Body of pancreas (tissue), 4 donors: ENCODE measurements at places on chromosomes 13 and 19.

DNA sequence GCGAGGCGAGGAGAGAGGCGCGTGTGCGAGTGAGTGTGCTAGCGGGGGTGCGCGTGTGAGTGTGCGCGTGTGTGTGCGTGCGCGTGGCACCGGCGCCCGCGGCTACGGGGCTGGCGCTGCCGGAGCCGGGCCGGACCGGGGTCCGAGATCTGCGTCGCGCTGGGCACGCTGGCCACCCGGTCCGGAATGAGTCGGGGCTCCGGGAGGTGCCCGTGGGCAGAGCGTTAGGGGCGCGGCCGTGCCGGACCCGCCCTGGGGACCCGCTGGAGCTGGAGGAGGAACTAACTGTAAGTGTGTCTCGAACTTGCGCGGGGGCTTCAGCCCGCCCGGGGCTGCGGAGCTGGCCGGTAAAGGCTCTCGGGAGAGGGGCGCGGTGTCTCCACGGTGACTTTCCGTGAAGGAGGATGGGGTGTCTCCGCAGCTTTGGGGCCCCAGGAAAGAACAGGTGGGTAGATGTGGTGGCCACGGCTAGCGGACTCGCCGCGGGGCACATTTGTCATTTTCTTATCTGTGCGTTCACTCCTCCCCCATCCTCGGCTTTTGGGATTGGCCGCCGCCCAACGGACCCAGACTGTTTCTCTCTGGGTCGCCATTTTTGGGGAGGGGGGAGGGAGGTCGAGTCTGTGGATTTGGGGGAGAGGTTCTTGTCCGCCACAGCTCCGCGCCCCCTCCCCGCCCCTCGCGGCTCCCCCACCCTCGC, 10.1 kb upstream of the SOX1 start:
- DNase-seq, result no peak

DNA sequence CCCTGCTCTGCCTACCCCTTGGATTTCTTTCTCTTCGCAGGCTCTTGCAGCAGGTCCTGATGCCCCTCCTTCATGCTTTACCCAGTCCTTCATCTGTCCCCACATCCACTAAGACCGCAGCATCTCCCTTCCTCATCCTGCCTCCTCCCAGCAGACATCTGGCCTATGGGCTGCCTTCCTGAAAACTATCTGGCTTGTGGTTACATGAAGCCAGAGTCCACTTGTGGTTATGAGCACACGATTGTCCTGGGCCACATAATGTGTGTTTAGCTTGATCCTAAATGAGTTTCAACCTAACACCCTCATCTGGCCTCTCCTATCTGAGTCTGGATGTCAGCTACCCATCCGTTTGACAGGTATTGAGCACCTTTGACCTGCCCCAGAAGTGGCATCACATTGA, 5.5 kb upstream of the ZNF175 start:
- no peak for DNase-seq

DNA sequence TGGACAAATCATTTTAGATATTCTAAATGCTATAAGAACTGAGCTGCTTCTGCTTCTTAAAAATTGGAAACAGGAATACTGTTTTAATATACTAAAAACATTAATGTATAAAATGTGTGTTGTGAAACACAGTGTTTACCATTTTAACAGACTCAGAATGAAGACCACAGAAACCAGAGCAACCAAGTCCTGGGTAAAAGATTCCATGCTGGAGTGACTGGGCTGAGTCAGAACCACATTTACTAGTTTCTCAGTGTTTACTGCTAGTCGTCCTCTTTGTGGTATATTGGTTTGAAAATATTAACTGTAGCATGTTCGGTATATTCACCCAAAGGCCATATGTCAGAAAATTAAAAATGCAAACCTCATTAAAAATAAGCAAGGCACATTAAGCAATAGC, 31.9 kb downstream of the ANKRD10 start:
- DNase-seq, result no peak

DNA sequence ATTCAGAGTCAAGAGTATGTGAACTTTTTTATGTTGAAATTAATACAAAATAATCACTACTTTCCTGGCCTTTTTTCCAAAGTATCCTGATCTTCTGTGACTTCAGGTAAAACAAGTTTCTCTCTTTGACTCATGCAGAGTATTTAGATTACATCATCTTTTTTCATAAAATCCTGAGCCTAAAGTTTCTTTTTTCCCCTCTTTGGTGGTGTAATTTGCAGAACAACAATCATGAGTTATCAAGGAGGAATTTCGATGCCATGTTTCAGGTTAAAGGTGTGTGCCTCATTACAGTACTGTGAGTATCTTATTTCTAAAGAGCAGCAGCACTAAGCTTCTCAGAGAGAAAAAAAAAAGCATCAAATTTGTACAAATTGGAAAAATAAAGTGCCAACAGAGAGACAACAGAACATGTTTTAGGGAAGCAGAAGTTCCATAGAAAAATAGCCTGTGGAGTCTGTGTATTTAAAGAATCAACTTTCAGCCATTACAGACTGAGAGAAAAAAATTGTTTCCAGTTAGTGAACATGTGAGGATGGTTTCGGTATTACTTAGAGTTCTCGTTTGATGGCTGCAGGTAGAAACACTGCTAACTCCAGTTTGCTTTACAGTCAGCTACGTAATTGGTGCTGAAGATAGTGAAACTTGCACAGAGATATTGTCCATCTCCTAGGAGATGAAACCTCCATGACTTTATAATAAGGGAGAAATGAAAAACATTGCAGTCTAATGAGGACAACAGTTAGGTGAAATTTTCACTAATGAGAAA, 78.1 kb upstream of the PCDH9 start:
- no peak for DNase-seq
